Fibroblast of skin of left quadriceps (primary cell): ENCODE measurements at places on chromosomes 16 and 17.

- peak; percentile 58 for DNase-seq
Observed at GRCh38 chr16:83652943-83653342, 154.8 kb upstream of the HSBP1 start.

DNA sequence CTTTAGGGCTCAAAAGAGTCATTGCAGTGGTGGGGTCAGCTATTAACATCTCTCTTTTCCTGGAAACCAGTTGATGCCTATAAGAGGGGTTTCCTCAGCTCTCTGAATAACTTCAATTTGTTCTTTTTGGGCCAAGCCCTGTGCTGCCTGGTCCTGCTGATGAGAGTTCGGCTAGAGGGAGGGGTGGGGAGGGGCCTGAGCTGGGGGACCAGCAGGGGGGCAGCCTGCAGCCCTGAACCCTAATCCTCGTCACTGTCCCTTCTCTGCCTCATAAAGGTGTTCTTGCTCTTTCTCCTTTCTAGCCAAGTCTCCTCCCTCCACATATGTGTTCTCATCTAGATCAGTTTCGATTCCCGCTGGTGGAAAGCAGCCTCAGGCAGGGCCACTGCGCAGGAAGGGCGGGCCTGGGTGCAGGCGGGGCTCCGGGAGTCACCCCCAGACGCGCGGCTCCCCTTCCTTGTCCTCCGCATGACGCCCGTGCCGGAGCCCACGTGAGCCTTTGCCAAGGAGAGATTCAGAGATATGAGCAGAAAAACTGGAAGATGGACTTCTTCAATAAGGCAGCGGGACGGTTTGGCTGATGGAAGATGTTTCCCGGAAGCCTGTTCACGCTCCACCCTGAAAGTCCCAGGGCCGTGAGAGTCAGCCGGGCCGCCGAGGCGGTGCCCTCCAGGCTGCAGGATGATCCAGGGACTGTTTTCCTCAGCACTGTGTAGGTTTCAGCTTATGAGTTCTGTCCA lies 15.0 kb upstream of the RHOT1 start:
- peak; percentile 40 for DNase-seq

DNA sequence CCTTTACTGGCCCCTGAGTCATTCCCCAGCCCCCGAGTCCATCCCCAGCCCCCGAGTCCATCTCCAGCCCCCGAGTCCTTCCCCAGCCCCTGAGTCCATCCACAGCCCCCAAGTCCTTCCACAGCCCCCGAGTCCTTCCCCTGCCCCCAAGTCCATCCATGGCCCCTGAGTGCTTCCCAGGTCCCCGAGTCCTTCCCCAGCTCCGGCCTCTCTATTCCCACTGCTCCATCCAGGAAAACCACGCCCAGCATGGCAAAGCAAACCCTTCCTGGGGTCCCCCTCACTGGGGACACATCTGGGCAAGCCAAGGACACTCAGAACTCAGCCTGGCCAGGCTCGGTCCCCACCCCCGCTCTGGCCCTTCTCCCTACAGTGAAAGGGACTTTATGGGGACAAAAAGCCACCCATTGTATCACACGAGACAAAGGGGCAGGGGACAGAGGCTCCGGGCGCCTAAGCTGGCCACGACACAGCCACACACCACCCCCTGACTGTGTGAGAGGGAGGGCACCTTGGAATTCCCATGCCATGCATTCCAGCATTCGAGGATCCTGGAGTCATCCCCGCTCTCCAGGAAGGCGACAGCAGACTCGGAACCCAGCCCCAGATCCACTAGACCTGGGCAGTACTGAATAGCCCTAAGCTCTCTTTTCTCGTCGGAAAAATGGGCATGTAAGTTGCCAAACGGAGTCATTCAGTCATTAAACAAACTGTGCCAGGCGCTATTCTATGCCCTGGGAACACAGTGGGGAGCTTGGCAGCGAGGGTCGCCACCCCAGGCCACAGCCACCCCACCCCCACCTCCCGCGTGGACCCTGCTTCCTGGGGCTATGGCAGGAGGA lies 14.0 kb downstream of the PLLP start:
- no peak for DNase-seq

DNA sequence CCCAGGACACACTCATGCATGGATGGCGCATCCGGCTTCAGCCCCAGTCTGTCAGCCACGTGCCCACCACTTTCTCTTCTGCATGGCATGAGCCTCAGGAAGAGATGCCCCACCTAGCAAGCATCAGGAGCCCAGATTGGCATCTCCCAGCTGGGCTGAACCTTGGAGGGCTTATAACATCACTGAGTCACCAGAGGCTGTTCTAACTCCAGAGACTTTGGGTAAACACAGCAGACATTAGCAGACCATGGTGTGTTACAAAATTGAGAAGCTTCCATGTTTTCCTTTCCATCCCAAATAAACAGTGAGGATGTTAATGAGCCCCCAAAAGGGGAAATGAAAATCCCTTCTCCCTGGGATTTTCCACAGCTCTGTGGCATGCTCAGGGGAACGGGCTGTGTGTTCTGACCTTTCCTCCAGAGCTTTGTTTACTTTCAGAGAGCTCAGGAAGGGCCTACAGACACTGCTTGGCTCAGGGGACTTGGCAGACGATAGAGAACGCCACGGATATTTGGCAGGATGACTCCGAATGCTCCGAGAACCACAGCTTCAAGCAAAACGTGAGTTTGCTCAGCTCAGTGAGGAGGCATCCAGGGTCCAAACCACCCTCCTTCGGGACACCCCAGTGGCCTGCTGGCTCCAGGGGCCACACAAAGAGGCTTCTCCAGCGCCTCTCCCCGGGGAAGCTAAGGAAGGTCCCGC lies 16.5 kb downstream of the GLP2R start:
- no peak for DNase-seq

DNA sequence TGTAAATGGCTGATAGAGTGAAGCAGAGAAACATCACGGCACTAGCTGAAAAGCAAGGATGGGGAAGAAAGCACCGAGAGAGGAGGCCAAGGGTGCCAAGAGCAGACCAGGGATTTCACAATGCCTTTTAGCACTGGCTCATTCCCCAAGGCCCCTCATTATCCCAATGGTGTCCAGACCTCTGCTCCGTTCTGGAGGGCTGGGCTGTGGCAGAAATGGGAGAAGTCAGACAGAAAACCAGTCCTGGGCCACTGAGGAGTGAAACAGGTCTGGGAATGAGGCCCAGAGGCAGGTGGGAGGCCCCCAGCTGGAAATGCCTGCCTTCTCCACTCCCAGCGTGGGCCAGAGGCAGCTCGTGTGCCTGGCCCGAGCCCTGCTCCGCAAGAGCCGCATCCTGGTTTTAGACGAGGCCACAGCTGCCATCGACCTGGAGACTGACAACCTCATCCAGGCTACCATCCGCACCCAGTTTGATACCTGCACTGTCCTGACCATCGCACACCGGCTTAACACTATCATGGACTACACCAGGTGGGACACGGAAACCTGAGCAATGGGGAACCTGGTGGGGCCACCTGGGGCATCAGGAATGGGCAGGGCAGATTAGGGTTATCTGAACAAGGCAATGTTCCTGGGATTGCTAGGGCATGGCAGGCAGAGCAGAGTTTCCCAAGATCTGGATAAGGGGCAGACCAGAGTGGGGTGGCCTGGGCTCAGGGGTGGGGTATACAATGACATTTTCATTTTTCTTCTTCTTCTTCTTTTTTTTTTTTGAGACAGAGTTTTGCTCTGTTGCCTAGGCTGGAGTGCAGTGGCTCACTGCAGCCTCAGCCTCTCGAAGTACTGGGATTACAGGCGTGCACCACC lies 20.3 kb downstream of the ANKRD40 start:
- no peak for DNase-seq

GRCh38 chr16:4016005-4016352 lies 100.3 kb downstream of the ADCY9 start:
- DNase-seq = no peak

DNA sequence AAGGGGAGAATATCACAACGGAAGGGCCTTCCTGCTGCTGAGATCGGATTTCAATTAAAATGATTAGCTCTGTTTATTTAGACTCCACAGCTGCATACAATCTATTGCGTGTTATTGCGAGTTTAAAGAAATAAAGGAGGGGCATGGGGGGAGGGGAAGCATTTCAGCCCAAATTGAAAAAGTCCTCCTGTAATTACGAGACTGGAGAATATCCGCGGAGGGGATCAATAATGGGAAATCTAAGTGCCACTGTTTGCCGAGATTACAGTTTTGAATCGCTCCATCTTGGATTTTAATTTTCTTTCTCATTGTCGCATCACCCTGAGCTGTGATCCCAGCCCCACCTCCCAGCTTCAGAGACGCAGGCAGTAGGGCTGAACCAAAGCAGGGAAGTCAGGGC lies 15.7 kb upstream of the RPL38 start:
- no peak for DNase-seq

GRCh38 chr17:61251939-61252865 lies 147.4 kb upstream of the TBX2 start:
- peak; percentile 61 for DNase-seq

- DNase-seq = no peak
Observed at GRCh38 chr16:2415085-2415484, 14.2 kb upstream of the CCNF start.

GRCh38 chr17:75724016-75725003 lies 3.1 kb downstream of the ITGB4 start:
- DNase-seq = no peak

DNA sequence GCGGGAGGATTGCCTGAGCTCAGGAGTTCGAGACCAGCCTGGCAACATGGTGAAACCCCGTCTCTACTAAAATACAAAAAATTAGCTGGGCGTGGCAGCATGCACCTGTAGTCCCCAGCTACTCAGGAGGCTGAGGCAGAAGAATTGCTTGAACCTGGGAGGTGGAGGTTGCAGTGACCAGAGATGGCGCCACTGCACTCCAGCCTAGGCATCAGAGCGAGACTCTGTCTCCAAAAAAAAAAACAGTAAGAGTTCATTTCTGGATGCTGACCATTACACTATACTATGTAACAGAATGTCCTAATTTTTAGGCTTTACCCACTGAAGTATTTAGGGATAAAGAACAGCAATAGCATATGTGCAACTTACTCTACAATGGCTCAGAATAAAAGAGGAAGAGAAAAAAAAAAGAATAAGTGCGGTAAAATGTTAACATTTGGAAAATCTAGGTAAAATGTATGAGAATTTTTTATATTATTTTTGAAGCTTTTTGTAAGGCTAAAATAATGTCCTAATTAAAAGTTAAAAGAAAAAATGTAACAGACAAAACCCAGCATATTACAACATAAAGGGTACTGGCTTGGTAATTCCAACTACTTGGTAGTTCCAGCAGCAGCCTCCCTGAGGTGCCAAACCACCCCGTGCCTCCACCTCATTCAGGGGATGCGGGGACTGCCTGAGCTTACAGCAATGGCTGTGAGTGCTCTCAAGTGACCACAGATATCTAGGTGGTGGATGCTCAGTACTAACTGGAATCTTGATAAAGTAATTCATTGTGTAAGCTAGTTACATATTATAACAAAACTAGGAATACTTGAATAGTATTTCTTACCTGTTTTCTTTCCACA lies 10.9 kb downstream of the COPS3 start:
- no peak for DNase-seq

- DNase-seq = peak; percentile 57
Observed at GRCh38 chr16:4315186-4316107, at the start of gene GLIS2. TSS of gene GLIS2 (plus strand) at chr16:4316067. CDS start at chr16:4332281, 16,214 bp downstream.

GRCh38 chr16:72989579-72990551 lies 58.1 kb downstream of the ZFHX3 start:
- DNase-seq = peak; percentile 90

DNA sequence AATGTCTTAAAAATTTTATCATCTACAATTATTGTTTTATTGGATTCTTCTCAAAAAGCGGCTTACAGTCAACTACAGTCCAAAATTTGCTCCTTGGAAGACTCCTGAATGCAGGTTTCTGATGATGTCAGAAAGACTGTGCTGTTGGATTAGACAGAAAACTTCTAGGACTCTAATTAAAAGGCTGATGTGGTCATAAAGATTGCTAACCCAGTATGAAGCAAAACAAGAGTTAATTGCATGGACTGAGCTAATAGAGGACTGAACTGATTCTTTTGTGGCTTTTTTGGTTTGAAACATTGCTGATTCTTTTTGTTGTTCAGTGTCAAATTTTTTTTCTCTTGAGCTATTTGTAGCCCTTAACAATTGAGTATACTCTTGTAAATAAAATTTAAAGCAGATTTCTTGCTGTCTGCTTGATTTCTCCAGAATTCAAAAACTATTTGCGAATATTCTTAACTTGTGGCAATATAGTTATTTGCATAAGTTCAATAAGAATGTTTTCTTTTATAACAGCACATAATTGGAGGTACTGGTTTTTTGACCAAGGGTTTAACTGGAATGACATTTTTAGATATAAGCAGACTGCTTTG lies 33.1 kb upstream of the LCMT1 start:
- DNase-seq = no peak

- DNase-seq = no peak
Observed at GRCh38 chr17:8916466-8916865, 49.0 kb upstream of the PIK3R6 start.

- no peak for DNase-seq
Observed at GRCh38 chr17:60724647-60725046, 47.0 kb downstream of the BCAS3 start.

- peak; percentile 97 for DNase-seq
Observed at GRCh38 chr16:30445408-30446202, at the start of gene SEPHS2. TSS of gene SEPHS2 (minus strand) at chr16:30445874. CDS start at chr16:30445727, 147 bp downstream.

DNA sequence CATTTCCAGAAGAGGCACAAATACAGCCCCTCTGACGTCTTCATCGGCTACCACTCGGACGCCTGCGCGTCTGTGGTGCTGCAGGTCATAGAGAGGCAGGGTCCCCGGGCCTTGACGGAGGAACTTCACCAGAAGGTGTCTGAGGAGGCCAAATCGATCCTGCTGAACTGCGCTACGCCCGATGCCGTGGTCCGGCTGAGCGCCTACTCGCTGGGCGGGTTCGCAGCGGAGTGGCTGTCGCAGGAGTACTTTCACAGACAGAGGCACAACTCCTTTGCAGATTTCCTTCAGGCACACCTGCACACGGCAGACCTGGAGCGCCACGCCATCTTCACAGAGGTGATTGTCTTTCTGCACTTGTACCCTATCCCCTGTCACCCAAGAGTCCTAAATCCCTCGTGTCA lies 67.0 kb upstream of the ENDOV start:
- DNase-seq = no peak
